ENCODE measurements at places on chromosomes 1 and 21.

DNA sequence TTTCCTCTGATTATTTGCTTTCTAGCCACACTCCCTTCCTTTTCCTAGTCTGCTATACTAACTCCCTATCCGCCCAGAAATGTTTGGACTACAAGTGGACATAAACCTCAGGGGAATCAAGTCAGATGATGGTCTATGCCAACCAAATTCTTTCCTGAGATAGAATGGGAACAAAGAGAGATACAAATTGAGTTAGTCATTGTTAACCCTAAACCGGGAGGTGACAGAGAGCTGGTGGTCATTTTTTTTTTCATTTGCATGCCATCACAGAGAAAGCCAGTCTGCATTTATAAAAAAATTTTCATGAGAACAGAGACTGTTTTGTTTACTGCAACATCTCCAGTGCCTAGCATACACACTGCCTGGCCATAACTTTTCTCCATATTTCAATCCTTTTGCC lies 35.0 kb downstream of the MYSM1 start:
- no peak for DNase-seq

DNA sequence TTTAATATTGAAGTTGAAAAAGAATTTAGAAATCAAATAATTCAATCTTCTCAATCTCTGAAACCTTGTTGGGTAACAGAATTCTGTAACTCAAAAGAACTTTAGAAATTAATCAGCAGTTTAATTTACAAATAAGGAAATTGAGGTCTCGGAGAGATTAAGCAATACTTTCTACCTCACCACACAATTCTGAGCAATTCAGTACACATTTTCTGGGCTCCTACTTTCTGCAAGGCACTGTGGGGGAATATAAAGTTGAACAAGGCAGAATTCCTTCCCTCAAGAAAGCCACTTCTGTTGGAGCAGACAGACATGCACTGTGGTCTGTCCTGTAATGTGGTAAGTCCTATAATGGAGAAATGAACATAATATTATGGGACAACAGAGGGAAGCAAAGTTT lies 47.7 kb downstream of the MEF2D start:
- no peak for DNase-seq

- DNase-seq, result no peak
Measured at GRCh38 chr21:38266732-38267131, 9.9 kb downstream of the KCNJ15 start.

DNA sequence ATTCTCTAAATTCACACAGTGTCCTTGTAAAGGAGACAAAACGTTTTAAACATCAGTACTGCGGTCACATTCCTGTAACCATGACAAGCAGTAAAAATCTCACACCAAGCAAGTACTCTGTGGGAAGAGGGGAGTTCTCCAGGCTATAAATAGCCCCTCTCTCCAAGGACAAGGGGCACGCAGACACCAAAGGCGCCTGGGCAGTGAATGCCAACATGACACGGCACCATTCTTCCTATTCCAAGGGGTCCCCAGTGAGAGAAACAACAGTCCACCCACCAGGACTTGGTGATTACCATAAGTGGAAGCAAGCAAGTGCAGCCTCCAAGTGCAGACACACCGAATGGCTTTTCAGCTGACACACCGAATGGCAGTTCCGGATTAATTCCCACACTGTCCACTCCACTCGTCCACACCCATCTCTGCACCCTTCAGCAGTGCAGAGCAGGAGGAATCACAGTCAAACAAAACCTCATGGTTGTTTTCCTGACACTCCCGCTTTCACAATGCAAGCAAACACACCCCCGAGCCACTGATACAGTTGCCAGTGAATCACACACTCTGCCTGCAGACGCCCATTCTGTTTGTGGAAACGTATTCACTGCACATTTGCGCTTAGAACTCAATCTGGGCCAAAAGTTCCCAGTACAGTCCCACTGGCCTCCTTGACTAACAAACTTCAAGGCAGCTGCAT lies 1.8 kb downstream of the PTTG1IP start:
- peak; percentile 67 for DNase-seq

DNA sequence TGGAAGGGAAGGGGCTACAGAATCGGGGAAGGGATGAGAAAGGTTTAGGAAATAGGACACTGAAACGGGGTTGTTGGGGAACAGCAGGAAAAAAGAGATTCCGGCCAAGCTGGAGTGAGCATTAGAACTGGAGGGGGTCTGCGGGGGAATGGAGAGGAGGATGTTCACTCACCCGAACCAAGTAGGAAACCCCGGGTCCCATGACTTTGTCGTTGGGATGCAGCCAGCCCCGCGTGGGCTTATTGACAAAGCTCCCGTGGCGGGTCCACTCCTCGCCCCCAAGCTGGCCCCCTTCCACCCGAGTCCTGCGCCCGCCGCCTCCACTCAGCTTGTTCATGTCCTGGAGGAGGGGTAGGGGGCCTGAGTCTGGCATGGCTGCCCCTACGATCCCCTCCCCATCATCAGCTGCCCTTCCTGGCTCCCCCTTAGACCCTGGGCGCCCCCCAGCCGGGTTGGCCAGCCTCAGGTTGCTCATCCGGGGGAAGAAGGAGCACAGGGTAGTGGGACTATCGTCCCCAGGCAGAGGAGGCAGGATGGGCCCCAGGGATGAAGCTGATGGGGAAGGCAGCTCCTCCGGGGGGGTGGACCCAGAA lies 591 bp downstream of the SHC1 start:
- no peak for DNase-seq

Data from islet precursor cell (in vitro differentiated cells).